ENCODE measurements at places on chromosomes 4 and X. TPM values are rescaled to one million over a fixed set of nuclear protein-coding genes. Genes with fewer than 3 reads are reported as not detected.

POU3F4 gene
- not detected for total RNA-seq

ARHGAP24 gene
- total RNA-seq = 3.4 TPM

GSX2 gene
- total RNA-seq = not detected

PAGE1 gene
- not detected for total RNA-seq

GRCh38 chr4:143341186-143341755 is 4.6 kb downstream of the GAB1 start:
- DNase-seq = no peak

GRCh38 chr4:173862754-173863153 is 332.7 kb upstream of the HAND2 start:
- DNase-seq = no peak
